NCI-H1092 (cell line): ENCODE measurements at places on chromosomes 3 and 15.
A peak's percentile ranks its signal among the peaks of the same experiment; 100 is the strongest.

DNA sequence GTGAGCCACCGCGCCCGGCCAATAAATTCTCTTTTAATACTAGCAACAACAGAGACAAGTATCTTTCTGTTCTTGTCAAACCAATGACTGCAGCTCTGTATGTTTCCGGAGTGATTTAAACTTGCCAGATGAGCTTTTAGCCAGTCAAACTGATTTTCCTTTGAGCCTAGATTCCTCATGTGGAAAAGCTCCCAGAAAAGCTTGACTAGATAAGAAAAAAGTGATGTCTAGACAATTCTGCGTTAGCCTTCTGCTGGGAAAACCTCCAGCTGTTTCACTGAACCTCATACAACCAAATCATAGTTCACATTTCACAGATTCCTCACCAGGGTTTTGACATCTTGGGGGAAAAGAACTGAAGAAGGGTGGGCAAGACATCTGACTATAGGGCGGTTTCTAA, 78.6 kb downstream of the MAGI1 start:
- DNase-seq = no peak

DNA sequence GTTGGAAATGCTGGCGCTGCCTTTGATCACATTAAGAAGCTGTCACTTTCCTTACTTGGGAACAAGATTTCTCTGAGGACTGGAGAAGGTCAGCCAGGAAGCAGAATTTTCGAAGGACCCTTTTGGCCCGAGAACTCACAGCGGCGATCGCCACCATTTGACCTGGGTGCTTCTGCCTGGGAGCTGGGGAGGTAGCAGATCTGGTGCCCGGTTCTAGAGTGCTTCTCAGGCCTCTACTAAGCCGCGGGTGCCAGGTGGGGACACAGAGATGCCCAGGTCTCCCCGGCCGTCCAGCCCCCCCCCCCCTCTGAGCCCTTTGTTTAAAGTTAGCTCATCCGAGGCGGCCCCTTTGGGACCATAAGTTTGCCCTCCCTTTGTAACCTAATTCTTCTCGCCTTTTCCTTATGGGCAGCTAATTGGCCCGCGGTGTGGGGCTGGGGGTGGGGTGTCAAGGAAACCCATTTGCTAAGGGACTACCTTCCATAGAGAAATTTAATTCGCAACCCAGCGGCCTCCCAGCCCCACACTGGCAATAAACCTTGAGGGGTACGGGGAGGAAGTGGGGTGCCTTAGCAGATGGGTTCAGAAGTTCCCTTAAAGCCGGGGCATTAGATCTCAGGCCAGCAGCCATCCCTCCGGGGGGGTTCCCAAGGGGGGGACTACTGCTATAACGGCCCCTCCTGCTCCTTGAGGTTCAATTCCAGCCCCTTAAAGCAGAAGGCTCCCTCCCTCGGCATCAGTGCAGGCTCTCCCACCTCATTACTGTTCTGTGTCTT, 1.9 kb downstream of the GATA2 start:
- DNase-seq = no peak

GRCh38 chr3:127404221-127405009, 116.6 kb upstream of the PRR20G start:
- no peak for DNase-seq

DNA sequence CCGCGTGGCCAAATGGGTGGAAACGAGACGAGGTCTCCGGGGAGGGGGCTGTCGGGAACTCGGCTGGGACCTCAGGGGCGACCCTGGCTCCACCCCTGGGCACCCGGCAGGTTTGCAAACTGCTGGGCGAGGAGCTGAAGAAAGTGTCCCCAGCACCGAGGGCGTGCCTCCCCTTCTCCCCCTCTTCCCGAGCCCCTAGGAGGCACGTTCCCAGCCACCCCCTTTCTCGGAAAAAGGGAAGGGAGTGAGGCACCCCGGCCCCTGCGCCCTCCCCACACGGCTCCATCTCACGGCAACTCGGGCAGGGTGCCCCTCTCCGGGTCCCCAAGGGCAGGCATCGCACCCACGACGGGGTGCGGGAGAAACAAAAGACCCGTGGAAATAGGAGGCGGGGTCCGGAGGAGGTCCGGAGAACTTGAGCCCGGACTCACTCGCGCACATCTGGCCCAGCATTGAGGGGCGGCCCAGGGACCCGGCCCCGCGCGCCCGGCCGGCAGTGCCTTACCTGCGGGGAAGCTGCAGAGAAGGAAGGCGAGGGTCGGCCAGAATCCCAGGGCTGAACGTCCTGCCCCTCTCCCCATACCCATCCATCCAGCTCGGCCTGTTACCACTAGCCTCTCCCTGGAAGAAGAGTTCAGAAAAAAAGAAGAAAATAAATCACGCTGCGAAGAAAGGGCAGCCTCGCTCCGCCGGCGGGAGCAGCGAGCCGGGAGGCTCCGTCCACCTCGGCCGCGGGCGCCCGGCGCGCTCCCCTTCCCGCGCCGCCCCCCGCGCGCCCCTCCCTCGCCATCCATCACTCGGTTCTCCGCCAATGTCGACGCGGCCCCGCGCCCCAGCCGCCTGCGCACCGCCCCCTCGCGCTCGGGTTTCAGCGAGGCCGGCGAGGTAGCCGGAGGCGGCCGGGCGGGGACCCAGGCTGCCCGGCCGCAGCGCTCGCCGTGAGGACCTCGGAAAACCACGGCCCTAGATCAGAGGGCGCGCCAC, 16.3 kb downstream of the RGMA start:
- no peak for DNase-seq

DNA sequence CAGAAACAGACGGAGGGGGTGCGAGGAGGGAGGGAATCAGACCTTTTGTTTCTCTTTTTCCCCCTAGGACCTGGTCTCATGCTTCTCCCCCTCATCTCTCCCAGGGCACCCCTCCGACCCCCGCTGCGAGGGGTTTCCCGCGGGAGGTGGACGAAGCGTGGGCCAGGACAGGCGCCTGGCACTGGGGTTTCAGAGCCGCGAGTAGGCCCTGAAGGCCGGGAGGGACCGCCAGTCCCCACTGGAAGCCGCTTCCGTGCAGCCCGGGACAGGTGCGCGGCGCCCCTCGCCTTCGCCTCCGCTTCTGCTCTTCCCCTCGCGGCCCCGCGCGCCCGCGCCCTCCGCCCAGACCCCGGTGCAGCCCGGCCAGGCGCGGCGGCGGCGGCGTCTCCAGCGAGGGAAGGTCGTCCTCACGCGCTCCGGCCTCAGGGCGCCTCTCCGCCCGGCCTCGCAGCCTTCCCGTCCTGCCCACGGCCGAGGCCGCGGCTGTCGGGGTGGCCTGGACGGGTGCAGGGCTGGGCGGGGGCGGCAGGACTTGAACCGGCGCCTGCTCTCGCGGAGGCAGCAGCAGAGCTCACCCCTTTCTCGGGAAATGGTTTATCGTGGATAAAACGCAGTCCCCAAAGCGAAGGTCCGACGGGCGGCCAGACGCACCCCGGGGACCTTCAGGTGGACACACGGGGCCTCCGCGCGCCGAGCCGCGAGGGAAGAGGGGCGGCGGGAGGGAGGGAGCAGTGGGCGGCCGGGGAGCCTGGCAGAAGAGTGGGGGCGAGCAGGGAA, 31.5 kb upstream of the ADAMTS17 start:
- DNase-seq = peak; percentile 28

DNA sequence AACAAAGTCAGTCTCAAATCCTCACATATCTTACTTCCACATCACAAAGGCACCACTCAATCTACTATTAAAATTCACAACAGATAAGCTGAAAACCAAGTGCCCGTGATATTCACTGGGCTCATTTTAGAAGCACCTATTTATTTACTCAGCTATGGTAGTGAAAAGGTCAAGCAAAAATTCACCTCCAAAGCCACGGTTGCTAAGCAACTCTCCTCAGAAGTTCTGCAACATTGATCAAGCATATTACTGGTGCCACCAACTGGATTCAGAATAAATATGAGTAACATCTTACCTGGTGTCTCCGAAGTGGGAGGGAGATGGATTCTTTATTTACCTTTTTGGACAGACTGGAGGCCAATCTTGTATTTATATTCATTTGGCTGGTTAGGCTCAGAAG, 714.8 kb downstream of the FHIT start:
- peak; percentile 63 for DNase-seq

GRCh38 chr3:102081572-102082289, 232.4 kb downstream of the NFKBIZ start:
- no peak for DNase-seq

DNA sequence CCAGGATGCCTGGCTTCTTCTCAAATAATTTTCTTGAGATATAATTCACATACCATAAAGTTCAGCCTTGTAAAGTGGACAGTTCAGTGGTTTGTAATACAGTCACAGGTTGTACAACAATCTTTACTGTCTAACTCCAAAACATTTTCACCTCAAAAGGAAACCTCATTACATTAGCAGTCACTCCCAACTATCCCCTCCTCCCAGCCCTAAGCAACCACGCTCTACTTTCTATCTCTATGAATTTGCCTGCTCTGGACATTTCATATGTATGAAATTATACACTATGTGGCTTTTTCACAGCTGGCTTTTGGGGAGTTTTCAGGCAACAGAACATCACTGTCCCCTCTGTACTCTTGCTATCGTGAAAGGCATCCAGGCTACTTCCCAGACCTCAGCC, 17.5 kb downstream of the TGM5 start:
- DNase-seq = no peak
